ENCODE measurements at places on chromosomes 16 and 17.

GRCh38 chr16:89700649-89701424 lies 668 bp downstream of the SPATA2L start:
- no peak for DNase-seq

- no peak for DNase-seq
Measured at GRCh38 chr17:27502526-27503324, 46.5 kb downstream of the KSR1 start.

DNA sequence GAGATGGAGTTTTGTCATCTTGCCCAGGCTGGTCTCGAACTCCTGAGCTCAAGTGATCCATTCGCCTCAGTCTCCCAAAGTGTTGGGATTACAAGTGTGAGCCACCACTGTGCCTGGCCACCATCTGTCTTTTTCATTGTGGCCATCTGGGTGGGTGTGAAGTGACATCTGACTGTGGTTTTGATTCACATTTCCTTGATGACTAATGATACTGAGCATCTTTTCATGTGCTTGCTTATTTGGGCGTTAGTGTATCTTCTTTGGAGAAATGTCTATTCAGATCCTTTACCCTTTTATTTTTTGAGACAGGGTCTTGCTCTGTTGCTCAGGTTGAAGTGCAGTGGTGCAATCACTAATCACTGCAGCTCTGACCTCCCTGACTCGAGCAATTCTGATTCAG lies 53.9 kb upstream of the ERN1 start:
- DNase-seq: no peak

GRCh38 chr16:17828012-17828411 lies 357.3 kb upstream of the XYLT1 start:
- DNase-seq: no peak

GRCh38 chr17:8826808-8827435 lies 27.8 kb upstream of the MFSD6L start:
- DNase-seq: no peak

GRCh38 chr16:81275064-81275532 lies 36.6 kb downstream of the BCO1 start:
- no peak for DNase-seq

- no peak for DNase-seq
Measured at GRCh38 chr17:62727916-62728672, 80.0 kb downstream of the MARCHF10 start.

DNA sequence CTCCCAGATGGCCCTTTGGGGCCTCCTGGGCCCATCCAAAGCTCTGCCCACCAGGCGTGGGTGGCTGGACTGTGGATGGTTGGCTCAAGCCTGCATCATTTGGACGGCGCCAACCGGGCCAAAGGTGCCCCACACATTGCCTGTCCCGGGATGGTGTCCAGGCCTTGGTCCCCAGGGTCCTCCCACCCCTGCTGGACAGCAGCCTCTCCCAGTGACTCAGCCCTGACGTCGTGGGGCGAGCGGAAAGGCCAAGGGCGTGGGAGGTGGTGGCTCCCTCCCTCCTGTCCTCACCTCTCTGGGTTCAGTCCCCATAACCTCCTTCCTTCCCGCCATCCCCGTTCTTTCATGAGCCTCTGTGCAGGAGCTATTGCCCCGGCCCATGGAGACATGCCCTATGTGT lies 42.1 kb upstream of the DLX4 start:
- DNase-seq: no peak

DNA sequence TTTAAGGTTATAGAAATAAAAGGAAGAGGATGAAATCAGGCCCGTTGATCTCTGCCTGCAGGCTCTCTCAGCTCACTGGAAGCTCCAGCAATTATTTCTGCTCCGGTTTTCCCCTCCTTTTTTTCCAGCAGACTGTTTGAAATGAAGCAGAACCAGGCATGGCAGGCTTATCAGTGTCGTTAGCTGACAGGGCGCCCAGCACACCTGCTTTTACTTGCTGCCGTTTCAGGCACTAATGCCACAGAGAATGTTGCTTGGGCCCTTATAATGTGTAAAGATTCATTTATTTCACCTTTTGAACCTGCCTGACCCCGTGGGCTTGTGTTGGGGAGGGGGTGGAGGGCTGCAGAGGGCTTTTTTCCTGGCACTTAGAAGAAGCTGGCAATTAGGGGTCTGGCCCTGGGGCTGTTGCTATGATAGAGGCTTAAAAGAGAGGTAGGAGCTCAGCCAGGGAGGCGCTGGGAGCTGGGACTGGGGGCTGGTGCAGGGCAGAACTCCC lies 108.1 kb downstream of the IRX3 start:
- DNase-seq: no peak

GRCh38 chr17:56824503-56824902 lies 9.2 kb downstream of the C17orf67 start:
- DNase-seq: no peak

GRCh38 chr16:18792836-18793433 lies 2.8 kb upstream of the RPS15A start:
- no peak for DNase-seq

DNA sequence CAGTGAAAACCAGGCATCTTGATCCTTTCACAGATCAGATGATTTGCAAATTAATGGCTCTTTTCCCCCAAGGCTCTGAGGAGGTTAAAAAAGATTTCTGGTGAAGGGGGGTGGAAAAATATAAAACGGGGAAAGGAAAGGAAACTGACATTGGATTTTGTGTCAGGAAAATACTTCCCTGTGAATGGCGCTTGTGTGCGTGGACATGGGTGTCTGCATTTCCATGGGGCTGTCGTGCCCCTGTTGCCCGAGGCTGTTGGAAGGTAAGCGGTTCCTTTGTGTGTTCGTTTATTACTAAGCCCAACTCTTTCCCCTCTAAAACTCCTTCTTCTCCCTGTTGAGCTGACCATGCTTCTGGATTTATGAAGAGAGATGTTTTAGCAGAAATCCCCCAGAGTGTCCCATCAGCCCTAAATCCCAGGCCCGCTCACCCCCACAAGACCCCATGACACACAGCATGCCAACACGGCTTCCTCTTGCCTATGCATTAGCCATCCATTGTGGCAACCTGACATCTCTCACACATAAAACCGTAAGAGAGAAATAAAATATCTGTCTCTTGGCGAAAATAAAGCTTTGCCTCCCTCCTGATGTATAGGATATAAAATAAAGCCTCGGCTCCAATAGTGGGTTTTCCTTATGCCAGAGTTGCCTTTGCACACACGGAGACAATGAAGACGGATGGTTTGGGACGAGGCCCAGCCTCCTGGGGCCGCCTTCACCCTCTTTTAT lies 7.3 kb upstream of the LHX1 start:
- no peak for DNase-seq

GRCh38 chr17:68019675-68020408 lies 15.7 kb upstream of the KPNA2 start:
- peak; percentile 99 for DNase-seq

- no peak for DNase-seq
Measured at GRCh38 chr17:73362697-73363096, 50.9 kb upstream of the CDC42EP4 start.

- DNase-seq: no peak
Measured at GRCh38 chr17:15649861-15650421, 30.4 kb upstream of the FBXW10B start.
